Activated CD4-positive, CD25-positive, alpha-beta regulatory T cell (primary cell): ENCODE measurements at places on chromosomes 12 and 14.

DNA sequence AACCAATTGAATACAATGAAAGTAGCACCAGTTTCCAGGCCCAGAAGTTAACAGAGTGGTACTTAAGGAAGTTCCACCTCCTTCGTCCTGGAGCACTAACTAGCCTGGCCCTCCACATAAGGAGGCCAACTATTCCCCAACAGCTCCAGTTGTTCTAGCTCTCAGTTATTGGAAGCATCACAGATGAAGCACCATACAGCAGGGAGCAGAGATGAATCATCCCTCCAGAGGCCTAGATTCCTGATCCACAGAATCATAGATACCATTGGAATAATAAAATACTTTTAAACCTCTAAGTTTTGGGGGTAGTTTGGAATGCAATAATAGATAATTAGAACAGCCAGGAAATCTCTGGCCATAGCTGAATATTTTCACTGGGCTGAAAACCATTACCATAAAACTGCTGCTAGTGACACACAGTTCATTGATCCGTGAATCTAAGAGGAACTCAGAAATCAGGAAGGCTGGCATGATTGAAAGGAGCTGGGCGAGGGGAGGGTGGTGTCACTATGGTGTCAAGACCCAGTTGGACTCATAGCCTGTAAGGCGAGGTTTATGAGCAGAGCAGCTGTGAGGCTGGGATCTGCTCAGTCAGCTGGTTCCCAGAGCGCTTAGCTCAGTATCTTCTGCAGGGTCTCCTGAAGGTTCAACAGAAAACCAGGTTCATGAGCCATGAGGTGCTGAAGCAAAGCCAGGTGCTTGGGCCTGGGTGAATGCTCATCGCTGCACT lies 371.4 kb upstream of the TMTC1 start:
- no peak for DNase-seq

- no peak for DNase-seq
Observed at GRCh38 chr14:76701436-76701835, 59.8 kb upstream of the VASH1 start.

- no peak for DNase-seq
Observed at GRCh38 chr12:6450869-6451347, 934 bp upstream of the TAPBPL start.

GRCh38 chr14:54344445-54344844 lies 52.4 kb upstream of the CDKN3 start:
- no peak for DNase-seq

DNA sequence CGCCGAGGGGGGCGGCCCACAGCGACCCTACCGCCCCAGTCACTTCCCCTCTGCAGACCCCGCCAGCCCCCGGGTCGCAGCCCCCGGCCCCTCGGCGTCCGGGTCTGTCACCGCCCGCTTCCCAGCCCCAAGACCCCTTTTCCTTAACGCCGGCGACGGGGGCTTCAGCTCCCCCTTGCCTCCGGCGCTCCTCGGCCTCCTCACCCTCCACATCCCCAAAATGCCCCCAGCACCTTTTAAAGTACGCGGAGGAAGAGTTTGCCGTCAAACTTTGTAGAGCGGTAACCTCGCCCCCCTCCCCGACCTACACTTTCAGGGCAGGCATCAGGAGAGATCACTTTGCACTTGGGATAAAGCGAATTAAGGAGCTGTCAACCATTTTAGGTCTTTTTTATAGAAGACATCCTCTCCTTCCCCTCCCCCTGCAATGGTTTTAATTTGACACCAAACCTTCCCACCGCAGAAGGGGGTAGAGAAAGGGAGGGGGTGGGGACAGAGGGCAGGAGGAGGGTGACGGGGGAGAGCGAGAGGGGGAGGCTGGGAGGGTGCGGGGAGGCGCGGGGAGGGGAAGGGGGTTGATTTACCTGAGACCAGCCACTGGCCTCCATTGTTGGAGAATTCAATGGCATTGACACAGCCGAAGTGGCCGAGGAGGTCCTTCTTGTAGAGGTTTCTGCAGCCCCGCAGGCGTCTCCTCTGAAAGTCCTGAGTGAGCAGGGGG lies 578 bp downstream of the DCAF5 start:
- no peak for DNase-seq

DNA sequence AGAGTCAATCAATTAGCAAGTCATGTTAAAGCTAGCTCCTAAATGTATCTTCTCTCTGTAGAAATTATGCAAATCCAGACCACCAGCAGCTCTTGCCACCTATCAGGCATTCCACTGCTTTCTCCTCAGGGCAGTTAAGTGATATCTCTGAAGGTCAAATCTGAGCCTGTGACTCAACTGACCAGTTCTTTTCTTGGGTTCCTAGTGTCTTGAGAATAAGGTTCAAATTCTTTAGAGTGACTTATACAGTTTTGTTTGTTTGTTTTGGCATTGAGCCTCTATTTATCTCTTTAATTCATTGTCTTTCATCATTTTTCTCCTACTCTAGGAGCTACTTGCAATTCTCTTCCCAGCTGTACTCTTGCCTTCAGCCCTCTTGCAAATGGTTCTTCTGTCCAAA lies 2.5 kb upstream of the LRIG3 start:
- DNase-seq: no peak

DNA sequence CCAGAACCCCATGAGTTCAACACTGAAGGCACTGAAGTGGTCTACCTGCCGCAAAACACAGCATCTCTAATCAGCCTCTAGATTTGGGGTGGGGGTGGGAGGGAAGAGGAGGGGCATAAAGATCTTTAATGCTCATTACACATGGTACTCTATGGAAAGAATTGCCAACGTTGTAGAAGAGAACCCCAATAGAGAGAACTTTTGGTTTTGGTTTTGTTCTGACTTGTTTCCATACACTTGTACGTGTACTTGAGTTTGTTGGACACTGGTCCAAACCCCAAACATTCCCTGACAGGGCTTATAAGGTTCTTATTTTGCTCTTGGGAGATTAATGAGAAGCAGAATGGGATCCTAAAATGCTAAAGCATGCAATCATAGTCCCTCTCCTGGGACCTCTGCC lies 31.0 kb downstream of the GNPTAB start:
- DNase-seq: no peak

DNA sequence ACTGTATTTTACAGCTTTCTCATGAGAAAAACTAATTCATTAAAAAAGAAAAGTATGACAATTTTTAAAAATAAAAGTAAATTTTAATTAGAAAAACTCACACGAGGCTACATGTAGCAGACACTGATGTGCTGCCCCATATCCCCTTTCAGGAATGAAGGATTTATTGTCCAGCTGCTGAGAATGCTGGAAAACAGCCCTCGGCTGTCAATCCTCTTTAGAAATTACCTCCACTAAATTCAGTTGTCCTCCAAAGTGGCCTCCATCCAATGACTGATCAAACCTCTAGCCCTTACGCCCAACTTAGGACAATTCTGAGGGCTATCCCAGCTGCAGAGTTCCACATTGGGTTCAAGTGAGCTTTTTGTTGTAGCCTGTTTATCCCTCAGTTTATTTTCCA lies 29.8 kb upstream of the AP4S1 start:
- no peak for DNase-seq
